ENCODE measurements at places on chromosomes 2 and 18. TPM values are rescaled to one million over a fixed set of nuclear protein-coding genes. Genes with fewer than 3 reads are reported as not detected.

DNA sequence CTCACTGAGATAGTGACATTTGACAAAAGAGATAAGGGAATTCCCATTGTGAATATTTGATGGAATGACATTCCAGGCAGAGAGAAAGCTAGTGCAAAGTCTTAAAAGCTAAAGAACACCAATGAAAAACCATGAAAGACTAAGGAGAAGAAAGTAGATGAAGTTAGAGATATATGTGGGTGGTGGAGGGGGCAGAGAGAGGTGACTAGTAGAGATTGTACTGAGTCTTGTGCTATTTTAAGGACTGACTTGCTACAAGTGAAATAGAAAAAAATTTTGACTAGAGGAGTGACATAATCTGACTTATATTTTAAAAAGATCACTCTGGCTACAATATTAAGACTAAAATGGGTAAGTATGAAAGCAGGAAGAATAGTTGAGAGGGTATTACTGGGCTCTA lies 35.3 kb upstream of the GULP1 start:
- no peak for DNase-seq

GRCh38 chr2:218727502-218728165 lies 17.0 kb downstream of the TTLL4 start:
- no peak for DNase-seq

DNA sequence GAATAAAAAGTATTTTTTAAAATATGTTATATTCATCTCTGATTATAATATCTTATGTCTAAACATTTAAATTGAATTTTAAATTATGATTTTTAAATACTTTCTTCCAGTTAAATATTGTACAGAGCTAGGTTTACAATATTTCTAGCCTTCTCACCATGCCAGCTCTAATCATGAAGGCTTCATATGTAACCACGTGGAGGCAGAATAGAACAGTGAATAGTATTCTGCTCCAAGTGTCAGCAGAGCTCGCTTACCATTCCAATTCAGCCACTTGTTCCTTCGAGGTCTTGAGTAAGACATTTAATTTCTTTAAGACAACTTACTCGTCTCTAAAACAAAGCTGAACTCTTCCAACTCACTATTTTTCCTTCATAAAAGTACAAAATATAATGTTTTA lies 871.8 kb downstream of the SUCLG1 start:
- DNase-seq, result no peak

Gene DNAJC5G
- polyA plus RNA-seq, result not detected

DNA sequence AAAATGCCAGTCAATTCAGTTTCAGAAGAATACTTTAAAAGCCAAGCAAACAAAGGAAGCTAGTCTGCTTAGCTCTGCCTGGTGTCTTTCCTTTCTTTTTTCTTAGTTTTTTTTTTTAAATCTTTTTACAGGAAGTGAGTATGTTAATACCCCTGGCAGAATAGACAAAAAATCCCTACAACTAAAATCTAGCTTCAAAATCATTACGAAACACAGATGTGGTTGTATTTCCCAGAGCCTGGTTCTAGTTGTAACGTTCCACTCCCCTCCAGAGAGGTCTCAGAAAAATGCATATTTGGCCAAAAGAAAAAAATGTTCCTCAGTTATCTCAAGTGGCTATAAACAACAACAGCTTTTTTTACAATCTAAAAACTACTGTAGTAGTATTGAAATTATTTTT lies 202.1 kb upstream of the RND3 start:
- no peak for DNase-seq

DNA sequence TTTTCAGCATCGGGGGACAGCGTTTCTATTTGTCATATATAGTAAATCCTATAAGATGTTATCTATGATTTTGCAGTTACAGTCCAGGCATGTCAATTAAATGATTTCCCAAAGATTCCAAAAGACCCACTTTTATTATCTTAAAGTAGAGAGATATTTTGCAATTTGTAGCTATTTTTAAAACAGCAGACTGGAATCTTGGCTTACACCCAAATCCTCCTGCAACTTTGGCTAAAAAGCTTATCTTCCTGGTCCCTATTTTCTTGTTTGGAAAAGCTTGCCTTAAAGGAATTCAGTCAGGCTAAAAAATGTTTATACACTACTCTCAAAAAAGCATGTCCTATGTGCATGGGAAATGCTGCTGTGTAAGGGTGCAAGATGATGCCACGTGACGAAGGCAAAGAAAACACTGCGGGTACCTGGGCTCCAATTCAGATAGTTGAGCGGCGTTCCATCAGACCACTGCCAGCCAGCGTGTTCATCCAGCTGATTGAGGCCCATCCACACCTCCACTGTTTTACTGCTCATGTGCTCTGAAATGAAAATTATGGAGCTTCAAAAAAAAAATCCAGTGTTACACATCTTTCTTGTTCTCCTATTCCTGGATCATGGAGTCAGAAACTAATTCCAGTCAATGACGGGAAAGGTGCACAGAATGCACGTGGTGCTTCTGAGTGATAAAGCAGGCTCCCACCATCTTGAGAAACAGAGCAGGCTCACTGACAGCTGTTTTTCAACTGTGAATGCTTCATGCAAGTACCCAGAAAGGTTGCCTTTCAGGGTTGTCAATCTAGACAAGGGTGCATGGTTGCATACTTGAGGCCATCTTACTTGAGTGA lies 33.8 kb downstream of the PLA2R1 start:
- no peak for DNase-seq

- DNase-seq, result no peak
Measured at GRCh38 chr2:44547718-44548117, 186.0 kb downstream of the CAMKMT start.

- peak; percentile 60 for DNase-seq
Measured at GRCh38 chr18:8601277-8602032, 7.8 kb upstream of the RAB12 start.

DNA sequence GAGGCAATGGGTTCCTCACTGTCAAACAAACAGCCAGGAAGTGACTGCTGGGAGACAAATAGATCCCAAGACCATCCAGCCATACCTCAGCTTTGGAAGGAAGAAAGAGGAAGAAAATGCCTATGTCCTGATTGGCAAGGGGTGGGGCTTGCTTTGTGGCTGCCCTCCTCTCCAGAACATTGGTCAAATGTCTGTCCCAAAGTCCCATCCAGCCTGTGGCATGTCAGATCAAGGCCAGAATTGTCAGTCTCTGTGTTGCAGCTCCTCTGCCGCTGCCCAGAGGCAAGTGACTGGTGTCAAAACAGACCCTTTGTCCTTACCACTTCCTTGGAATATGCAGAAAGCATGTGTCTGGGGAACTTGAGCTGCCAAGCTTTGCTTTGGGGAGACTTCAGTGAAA lies 63.0 kb upstream of the SMAD2 start:
- no peak for DNase-seq

DNA sequence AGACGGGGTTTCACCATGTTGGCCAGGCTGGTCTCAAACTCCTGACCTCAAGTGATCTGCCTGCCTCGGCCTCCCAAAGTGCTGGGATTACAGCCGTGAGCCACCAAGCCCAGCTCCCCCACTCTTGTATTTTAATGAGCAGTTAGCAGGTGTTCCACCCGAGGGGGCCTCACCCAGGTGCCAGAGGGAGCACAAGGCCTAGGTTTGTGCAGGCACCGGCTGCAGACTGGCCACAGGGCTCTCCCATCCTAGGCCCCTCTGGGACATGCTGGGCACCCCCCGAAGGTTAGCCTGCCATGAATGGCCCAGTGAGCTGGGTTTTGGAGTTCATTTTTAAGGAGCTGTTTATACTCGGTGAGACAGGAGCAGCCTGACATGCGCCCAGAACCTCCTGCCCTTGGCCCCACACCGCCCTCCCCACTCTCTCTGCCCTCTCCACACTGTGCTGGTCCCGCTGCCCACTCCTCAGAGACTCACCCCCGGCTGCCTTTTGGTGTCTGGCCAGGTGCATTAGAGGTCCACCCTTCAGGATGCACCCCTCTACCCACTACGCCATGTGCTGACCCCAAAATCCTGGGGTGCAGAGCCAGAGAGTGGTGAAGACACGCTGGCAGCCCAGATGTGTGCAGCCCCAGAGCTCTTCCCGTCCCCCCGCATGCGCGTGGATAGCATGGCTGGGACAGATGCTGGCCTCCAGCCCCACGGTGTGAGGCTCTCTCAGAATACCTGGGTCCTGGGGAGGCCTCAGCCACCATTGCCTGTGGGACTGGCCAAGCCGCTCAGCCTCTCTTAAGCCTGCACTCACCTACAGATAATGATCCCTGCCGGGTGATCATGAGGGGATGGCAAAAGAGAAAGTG lies 11.2 kb upstream of the KLF11 start:
- no peak for DNase-seq

DNA sequence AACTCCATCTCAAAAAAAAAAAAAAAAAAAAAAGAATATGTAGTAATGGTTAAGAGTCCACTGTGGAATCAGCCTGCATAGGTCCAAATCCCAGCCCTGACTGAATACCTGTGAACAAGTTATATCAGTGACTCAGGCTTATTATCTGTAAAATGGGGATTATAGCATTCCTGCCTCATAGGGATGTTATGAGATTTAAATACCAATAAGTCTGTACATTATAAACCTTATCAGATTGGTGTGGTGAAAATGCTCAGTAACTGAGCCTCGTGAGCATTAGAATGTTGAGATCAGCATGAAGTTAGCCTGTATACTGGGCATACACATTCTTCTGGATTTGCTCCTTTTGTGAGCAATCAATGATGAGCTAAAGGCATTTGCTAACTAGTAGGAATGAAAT lies 3.0 kb upstream of the AMMECR1L start:
- DNase-seq, result no peak

DNA sequence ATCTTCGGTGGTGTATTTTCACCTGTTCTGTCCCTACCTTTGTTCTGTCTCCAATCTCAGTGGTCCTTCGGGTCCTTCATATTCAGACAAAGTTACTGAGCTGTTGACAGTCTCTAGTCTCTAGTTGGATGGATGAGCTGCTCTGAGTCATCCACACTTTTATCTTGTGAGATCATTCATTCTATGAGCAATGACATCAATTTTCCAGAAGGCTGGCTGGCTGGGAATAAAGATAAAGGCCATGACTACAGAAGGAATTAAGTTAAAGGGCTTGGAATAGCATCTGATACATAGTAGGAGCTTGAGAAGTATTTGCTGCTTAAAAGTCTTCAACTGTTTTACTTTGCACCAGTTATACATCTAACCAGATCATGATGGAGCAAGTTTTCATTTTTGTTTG lies 43.1 kb upstream of the SLC39A10 start:
- peak; percentile 45 for DNase-seq

Gene SERPINE2
- polyA plus RNA-seq, result 29.2 TPM

Gene SP140
- 0.52 TPM for polyA plus RNA-seq

DNA sequence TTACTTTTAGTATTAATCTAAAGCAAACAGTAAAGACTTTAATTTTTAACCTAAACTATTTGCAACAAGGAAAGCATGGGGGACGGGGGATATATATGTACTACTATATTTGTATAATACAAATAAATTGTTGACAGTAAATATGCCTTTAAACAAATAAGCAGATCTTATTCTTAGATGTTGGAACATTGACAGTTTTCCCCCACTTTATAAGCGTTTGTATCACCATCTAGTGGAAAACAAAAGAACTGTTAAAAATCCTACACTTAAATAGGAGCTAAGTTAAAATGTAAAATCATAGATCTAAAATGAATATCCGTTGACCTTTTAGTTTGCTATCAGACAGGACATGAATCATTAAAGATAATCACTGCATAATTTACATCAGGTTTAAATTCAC lies 50.0 kb downstream of the RBBP8 start:
- DNase-seq, result no peak

- DNase-seq, result no peak
Measured at GRCh38 chr2:84901593-84902120, 3.8 kb upstream of the TMSB10 start.

Gene HOXD1
- 4.3 TPM for polyA plus RNA-seq

GRCh38 chr2:239724194-239724849 lies 300.8 kb downstream of the NDUFA10 start:
- no peak for DNase-seq

Gene GATA6
- 1.7 TPM for polyA plus RNA-seq

Gene GCA
- 25.3 TPM for polyA plus RNA-seq

DNA sequence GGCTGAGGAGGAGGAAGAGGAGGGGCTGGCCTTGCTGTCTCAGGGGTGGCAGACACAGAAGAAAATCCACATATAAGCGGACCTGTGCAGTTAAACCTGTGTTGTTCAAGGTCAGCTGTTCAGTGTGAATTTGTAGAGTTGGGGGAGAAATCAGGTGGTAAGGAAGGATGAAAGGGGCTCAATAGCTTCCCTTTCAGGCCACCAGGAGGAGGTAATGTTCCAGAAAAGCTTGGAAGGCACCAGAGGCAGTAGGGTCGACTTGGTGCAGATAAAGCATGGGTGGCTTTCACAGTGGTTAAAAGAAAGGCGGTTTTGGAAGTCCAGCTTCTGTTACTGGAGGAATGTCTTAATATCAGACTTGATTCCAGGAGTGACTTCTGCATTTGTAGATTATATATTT lies 167.4 kb downstream of the THSD7B start:
- DNase-seq, result peak; percentile 35

- peak; percentile 66 for DNase-seq
Measured at GRCh38 chr2:130843321-130843985, 6.7 kb downstream of the ARHGEF4 start.

DNA sequence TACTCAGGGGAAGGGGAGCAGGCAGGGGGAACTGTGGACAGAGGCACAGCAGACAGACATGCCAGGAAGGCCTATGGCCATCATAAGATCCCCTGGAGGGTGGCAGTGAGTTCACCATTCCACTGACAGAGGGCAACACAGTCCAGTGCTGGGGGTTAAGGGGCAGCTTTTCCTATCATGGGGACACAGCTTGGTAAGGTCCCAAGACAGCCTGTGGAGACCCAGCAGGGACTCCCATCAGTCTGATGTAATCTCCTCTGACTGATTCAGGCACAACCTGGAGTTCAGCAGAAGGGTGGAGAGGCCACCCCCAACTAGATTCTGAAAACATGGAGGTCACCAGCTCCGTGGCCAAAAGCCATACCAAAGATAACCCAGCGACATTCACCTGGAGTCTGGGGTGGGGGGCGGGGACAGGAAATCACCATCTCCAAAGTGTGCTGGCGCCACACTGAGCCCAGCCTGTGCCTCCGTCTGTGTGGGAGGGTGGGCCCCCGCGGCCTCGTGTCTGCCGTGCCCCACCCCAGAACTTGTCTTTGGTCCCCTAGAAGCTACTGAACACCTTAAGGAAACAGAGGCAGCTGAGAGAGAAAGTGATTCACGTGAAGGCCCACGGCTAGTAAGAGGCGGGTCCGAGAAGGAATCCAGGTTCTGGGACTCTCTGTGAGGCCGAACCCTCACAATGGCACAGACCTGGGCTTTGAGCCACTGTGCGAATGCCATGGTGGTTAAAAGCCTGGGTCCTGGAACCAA lies 28.6 kb downstream of the DNMT3A start:
- DNase-seq, result no peak

DNA sequence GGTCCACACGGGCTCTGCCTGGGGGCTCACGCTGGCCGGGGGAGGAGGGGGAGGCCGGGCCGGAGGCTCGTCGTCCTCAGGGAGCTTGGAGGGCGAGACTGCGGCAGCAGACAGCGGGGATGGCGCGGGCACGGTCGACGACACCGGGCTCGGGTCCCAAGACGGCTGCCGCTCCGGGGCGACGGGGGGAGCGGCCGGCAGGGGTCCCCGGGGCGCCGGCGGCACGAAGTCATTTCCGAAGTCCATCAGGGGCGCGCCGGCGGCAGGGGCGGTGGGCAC lies 491 bp downstream of the RTN4 start:
- DNase-seq, result no peak

GRCh38 chr2:69914950-69915945 lies at the start of gene MXD1:
TSS of gene MXD1 (plus strand) at chr2:69915109. CDS start at chr2:69915331, 222 bp downstream.
- DNase-seq, result no peak

- DNase-seq, result no peak
Measured at GRCh38 chr2:64192664-64193105, 48.5 kb upstream of the PELI1 start.

Gene C1QL2
- not detected for polyA plus RNA-seq

All from kidney (tissue), 22 donors.